ENCODE measurements at places on chromosomes 6 and 20. TPM values are rescaled to one million over a fixed set of nuclear protein-coding genes. Genes with fewer than 3 reads are reported as not detected.

CST3 gene
- total RNA-seq: 710 TPM

TP53TG5 gene
- not detected for total RNA-seq

MCM9 gene
- total RNA-seq: 15.6 TPM

CRISP3 gene
- not detected for total RNA-seq
